ENCODE measurements at places on chromosomes 3 and 15. TPM values are rescaled to one million over a fixed set of nuclear protein-coding genes. Genes with fewer than 3 reads are reported as not detected.

GRIP2 gene
- 11.2 TPM for total RNA-seq

HIGD2B gene
- total RNA-seq: not detected

CLN6 gene
- total RNA-seq: 48.4 TPM

DOCK3 gene
- 10.0 TPM for total RNA-seq

XCR1 gene
- not detected for total RNA-seq

CD80 gene
- total RNA-seq: 0.20 TPM

C3orf70 gene
- 5.8 TPM for total RNA-seq

MUC4 gene
- total RNA-seq: 0.44 TPM

DNA sequence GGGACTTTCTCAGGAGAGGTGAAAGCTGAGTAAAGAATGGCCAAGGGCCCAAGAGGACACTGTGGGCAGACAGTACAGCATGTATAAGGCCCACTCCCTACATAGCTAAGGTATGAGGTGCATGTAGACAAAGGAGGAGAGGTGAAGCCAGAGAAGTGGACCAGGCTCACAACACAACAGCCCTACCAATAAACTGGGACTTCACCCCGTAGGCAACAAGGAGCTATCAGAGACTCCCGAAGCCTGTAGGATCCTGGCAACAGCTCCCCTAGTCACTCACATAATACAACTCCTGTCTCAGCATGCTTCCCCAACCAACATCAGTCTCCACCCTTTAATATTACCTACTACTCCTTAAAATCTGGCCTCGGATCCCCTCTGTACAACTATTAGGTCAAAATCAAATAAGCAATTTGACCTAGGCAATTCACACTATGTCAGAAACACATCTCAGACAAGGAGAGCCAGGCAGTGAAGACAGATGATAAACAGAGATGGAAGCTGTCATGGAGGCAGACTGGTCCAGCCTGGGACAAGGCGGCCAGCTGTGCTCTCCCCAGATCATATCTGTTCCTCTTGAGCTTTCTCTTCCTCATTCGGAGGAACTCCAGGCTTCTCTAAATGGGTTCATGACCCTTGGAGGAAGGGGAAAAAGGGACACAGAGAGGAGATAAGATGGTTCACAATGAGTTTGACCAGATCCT is 1.4 kb downstream of the XXYLT1 start:
- H3K4me3 ChIP-seq: peak overlapping the region; percentile 79
- no peaks in the 10 kb centered on the region for H3K27me3 ChIP-seq
- peaks cover 14% of the 10 kb centered on the region for H3K4me1 ChIP-seq
- no peak for DNase-seq
- peaks cover 8% of the 10 kb centered on the region for H3K36me3 ChIP-seq

DNA sequence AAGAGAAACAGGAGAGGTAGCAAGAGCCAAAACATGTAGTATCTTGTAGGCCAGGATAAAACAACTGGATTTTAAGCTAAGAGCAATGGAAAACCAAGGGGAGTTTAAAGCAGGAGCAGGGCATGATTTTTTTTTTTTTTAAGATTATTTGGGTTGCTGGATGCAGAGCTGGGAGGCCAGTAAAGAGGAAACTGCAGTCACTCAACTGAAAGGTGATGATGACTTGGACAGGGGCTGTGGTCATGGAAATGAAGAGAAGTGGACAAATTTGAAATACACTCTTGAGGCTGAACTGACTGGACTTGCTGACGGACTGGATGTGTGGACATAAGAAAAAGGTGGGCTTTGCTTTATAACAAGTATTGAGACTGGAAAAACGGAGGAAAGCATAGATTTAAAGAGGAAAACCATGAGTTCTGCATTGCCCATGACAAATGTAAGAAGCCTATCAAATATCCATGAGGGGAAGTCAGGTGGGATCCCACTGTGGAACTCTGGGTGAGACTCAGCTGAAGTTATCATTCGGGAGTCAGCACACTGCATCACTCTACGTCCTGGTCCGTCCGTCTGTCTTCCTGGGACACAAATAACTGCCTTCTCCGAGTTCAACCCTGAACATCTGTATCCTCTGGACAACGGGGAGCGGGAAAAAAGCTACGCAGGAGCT is 688 bp downstream of the XPC start:
- H3K36me3 ChIP-seq: peaks cover 4% of the 10 kb centered on the region
- peak overlapping the region; percentile 99 for H3K4me3 ChIP-seq
- H3K4me1 ChIP-seq: peaks cover 31% of the 10 kb centered on the region
- no peaks in the 10 kb centered on the region for H3K27me3 ChIP-seq
- peak overlapping the region; percentile 99 for H3K27ac ChIP-seq

- no peaks in the 10 kb centered on the region for H3K27me3 ChIP-seq
- peaks cover 5% of the 10 kb centered on the region for H3K4me1 ChIP-seq
- DNase-seq: no peak
- H3K36me3 ChIP-seq: peaks cover 2% of the 10 kb centered on the region
- no peak overlapping the region for H3K27ac ChIP-seq
Measured at GRCh38 chr3:4350789-4351163, 47.6 kb downstream of the SETMAR start.

GRCh38 chr3:99872923-99873254 is 55.2 kb downstream of the CMSS1 start:
- peak overlapping the region; percentile 12 for H3K4me3 ChIP-seq
- no peak for DNase-seq
- H3K36me3 ChIP-seq: peaks cover 4% of the 10 kb centered on the region
- H3K4me1 ChIP-seq: peaks cover 45% of the 10 kb centered on the region

GRCh38 chr3:72346526-72346926 is 501.7 kb downstream of the SHQ1 start:
- H3K27ac ChIP-seq: no peak overlapping the region
- H3K27me3 ChIP-seq: peaks cover 8% of the 10 kb centered on the region
- no peak overlapping the region for H3K4me3 ChIP-seq
- no peak for DNase-seq
- no peaks in the 10 kb centered on the region for H3K36me3 ChIP-seq

- DNase-seq: no peak
- peaks cover 1% of the 10 kb centered on the region for H3K36me3 ChIP-seq
- H3K4me1 ChIP-seq: peaks cover 2% of the 10 kb centered on the region
- H3K27ac ChIP-seq: no peak overlapping the region
- H3K4me3 ChIP-seq: no peak overlapping the region
Measured at GRCh38 chr3:40800343-40800742, 275.6 kb downstream of the ZNF621 start.

DNA sequence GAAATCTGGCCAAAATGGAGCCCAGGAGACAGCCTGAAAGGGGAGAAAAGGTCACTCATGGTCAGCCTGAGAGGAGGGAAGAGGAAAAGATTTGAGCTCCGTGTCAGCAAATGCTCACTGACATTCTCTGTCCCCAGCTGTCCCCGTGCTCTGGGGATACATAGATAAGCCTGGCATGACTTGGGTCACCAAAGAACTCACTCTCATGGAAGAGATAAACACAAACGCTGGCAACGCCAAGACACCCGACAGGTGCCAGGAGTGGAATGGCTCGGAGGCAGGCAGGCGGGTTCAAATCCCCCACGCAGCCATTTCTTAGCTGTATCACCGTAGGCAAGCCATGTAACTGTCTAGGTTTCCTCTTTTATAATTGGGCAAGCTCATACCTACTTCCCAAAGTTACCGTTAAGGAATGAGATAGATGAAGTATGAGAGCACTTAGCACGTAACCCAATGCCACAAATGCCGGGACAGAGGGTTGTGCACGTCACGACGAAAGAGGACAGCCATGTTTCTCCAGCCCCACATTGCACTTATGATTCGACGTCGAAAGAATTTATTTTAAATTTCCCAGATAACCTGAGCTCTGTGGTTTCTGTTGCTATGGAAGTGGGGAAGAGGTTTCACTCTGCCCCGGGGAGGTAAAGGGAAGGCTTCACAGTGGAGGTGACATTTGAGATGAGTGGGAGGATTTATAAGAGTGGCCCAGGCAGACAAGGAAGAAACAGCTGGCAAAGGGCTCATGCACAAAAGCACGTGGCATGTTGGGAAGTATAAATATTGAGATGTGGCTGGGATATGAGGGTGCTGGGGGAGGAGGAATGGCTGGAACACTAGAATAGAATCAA is 41.4 kb upstream of the TSEN2 start:
- peak overlapping the region; percentile 51 for H3K27ac ChIP-seq
- no peaks in the 10 kb centered on the region for H3K27me3 ChIP-seq
- peaks cover 32% of the 10 kb centered on the region for H3K4me1 ChIP-seq
- DNase-seq: no peak

GRCh38 chr3:5271372-5271683 is 83.8 kb downstream of the EDEM1 start:
- H3K36me3 ChIP-seq: no peaks in the 10 kb centered on the region
- DNase-seq: no peak
- no peaks in the 10 kb centered on the region for H3K27me3 ChIP-seq
- H3K4me1 ChIP-seq: peaks cover 11% of the 10 kb centered on the region
- no peak overlapping the region for H3K4me3 ChIP-seq

- H3K27ac ChIP-seq: no peak overlapping the region
- H3K36me3 ChIP-seq: no peaks in the 10 kb centered on the region
- peaks cover 3% of the 10 kb centered on the region for H3K4me1 ChIP-seq
- DNase-seq: no peak
Measured at GRCh38 chr15:89435362-89435761, 61.0 kb downstream of the RHCG start.

DNA sequence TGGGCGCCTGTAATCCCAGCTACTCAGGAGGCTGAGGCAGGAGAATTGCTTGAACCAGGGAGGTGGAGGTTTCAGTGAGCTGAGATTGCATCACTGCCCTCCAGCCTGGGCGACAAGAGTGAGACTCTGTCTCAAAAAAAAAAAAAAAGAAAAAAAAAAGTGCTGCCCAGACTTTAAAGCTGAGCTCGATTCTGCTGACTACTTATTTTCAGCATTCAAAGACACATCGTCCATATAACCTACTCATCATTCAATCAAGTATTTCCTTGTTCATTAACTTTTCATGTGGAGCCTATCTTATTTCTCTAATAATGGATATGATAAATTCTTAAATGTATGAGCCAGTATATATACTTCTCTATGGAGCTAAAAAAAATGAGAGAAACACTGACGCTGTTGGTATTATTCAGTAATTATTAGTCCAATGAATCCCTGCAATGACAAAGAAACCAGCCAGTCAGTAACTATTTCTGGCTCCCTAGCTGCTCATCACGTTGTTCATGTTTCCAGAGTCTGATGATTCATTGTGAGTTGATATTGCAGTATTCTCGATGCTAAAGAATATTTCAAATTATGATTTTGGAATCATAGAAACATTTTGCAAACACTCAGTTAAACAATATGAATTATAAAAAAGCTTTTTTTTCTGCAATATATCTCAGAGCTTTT is 111.9 kb downstream of the RAP2B start:
- H3K27ac ChIP-seq: no peak overlapping the region
- no peak for DNase-seq
- H3K36me3 ChIP-seq: no peaks in the 10 kb centered on the region
- H3K4me1 ChIP-seq: peaks cover 2% of the 10 kb centered on the region

GRCh38 chr3:102265720-102266119 is 169.1 kb upstream of the ZPLD1 start:
- no peaks in the 10 kb centered on the region for H3K27me3 ChIP-seq
- H3K27ac ChIP-seq: no peak overlapping the region
- DNase-seq: no peak
- no peaks in the 10 kb centered on the region for H3K36me3 ChIP-seq
- H3K4me1 ChIP-seq: no peaks in the 10 kb centered on the region

DNA sequence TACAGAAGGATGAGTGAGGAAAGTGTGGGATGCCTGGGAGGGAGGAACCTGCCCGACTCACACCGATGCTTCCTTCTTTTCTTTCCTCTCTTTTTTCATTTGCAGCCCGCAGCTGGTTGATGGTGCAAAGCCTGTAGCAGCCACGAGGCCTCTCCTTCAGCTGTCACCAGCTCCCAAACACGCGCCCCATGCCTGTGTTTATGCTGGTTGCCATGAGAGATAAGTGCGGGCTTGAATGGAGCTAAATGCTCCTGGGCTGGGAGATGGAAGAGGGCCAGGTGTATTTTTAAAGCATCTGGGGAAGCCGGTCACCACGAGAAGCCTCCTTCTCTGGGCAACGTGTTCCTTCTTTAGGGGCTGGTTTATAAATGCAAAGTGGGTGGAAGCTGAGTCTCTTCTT is 9.3 kb downstream of the COLQ start:
- H3K27me3 ChIP-seq: no peaks in the 10 kb centered on the region
- no peak for DNase-seq
- H3K36me3 ChIP-seq: no peaks in the 10 kb centered on the region
- no peak overlapping the region for H3K4me3 ChIP-seq
- no peaks in the 10 kb centered on the region for H3K4me1 ChIP-seq
- no peak overlapping the region for H3K27ac ChIP-seq

- H3K27me3 ChIP-seq: peaks cover 12% of the 10 kb centered on the region
- no peak for DNase-seq
- H3K4me1 ChIP-seq: peaks cover 3% of the 10 kb centered on the region
- no peak overlapping the region for H3K4me3 ChIP-seq
Measured at GRCh38 chr3:59411694-59412093, 361.9 kb upstream of the CFAP20DC start.

DNA sequence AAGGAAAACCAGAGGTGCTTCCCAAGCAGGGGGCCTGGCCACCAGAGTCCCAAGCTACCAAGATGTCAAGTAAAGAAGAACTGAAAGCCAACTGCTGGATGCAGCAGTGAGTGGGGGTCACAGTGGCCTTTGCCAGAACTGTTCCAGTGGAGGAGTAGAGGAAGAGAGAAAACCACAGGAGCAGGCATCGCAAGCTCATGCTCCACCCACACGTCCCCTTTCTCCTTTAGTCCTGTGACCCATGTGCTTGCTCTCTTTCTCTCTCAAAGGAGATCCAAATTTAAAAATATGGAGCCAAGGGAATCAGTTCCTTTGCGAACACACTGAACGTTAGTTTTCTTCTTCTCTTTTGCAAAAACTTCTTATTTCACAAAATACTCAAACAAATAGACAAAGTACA is 12.4 kb upstream of the ABHD2 start:
- H3K27ac ChIP-seq: no peak overlapping the region
- H3K4me3 ChIP-seq: no peak overlapping the region
- H3K27me3 ChIP-seq: no peaks in the 10 kb centered on the region
- H3K4me1 ChIP-seq: peaks cover 10% of the 10 kb centered on the region
- DNase-seq: no peak
- H3K36me3 ChIP-seq: no peaks in the 10 kb centered on the region

- H3K27ac ChIP-seq: no peak overlapping the region
- H3K4me3 ChIP-seq: peak overlapping the region; percentile 24
- H3K4me1 ChIP-seq: peaks cover 23% of the 10 kb centered on the region
- H3K36me3 ChIP-seq: peaks cover 2% of the 10 kb centered on the region
- peaks cover 26% of the 10 kb centered on the region for H3K27me3 ChIP-seq
- DNase-seq: no peak
Measured at GRCh38 chr15:64149424-64149823, 2.1 kb upstream of the SNX22 start.

DNA sequence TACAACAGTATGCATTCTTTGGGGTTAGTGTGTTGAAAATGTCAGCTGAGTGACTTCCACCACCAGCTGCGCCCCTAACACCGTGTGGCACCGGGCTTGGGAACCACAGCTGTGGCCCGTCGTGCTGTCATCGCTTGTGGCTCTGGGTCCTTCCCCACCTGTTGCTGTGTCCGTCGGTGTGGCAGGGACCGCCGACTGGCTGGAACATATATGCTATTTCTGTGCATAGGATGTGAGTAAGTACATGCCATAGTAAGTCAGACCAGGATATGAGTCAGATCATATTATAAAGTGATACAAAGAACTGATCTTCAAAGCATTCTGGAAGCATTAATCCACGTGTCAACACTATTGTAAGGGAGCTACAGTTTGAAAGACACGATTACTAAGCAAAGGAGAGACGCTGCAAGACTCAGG is 31.9 kb downstream of the EHD4 start:
- no peak for DNase-seq
- peaks cover 9% of the 10 kb centered on the region for H3K4me1 ChIP-seq
- no peaks in the 10 kb centered on the region for H3K27me3 ChIP-seq
- H3K36me3 ChIP-seq: peaks cover 17% of the 10 kb centered on the region
- no peak overlapping the region for H3K4me3 ChIP-seq
- no peak overlapping the region for H3K27ac ChIP-seq
